ENCODE measurements at places on chromosomes 4 and X.
A peak's percentile ranks its signal among the peaks of the same experiment; 100 is the strongest.

GRCh38 chrX:111560801-111561200 is 49.4 kb downstream of the SERTM2 start:
- DNase-seq = no peak

DNA sequence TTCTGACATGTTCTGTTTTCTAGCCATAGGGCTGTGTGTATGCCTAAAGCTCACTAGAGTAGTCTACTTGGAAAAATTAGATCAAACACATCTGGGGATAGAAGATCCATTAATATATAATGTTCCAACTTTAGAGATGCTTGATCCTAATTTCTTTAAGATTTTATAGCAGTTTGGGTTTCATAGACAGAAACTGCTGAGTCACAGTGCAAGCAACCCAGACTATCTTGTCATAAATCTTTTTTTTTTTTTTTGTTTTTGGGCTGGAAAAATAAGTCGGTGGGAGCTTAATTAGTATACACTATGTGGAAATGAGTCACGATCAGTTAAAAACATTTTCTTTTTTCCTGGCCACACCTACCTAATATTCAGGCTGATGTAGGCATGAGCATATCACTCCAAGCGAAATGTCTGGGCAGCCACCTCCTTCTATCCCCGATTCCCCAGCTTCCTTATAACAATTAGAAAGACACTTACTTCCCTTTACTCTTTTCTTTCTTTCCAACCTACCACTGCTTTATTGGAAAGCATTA is 58.2 kb upstream of the CASK start:
- no peak for DNase-seq

- no peak for DNase-seq
These were observed 353.9 kb downstream of the GRID2 start for GRCh38 chr4:92657695-92658094.

- no peak for DNase-seq
These were observed 262.7 kb downstream of the ANKRD50 start for GRCh38 chr4:124449881-124450280.

DNA sequence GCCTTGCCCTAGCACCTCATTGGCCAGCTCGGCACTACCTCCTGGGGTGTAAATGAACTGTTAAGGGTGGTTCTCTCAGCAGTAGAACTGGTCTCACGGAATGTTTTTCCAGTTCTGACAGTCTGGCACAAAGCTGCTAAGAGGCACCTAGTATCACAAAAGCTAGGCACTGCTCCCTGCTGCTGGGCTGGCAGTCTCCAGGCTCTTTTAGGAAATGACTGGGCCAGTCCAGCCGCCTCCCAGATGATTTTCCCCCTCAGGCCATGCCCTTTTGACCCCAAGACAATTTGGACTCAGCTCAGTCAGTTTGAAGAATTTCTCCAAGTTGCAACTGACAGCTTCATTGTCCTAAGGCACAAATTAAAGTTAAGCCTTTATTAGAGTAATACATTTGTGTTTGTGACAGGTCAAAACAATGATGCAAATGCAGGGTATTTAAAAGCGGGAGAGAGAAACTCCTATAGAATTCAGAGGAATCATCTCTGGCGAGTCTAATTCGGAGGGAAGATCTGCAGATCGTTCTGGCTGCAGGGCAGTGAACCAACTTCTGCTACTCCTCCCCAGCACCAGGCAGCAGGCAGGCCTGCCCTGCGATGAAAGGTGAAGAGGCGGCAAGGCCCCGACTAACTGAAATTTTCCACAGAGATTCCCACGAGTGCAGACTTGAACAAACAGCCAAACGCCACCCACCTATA is 7.9 kb downstream of the FRMD7 start:
- no peak for DNase-seq

DNA sequence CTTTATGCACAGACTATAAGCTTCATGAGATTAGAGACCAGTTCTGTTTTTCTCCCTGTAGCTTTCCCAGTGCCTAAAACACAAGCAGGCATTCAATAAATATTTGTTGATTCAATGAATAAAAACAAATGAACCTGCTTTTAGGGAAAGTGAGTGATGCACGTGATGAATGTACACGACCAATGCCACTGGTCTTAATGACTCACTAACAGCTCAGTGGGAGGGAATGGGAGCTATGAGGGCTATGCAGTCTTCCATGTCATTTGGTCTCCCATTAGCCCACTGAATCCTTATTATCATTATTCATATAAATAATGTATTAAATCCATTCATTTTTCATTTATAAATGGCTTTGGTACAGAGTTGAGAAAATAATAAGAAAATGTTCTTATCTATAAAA is 247.4 kb downstream of the FBXO8 start:
- DNase-seq = no peak

GRCh38 chr4:54224996-54225597 is 4.0 kb upstream of the PDGFRA start:
- DNase-seq = no peak

- no peak for DNase-seq
These were observed 213.6 kb downstream of the HTR2C start for GRCh38 chrX:114797494-114797893.

GRCh38 chr4:153676486-153676885 is 7.6 kb upstream of the TLR2 start:
- no peak for DNase-seq

- DNase-seq = peak; percentile 3
These were observed 21.4 kb upstream of the FAM9B start for GRCh38 chrX:9055354-9055753.

GRCh38 chr4:63693321-63693720 is 715.9 kb downstream of the TECRL start:
- no peak for DNase-seq

DNA sequence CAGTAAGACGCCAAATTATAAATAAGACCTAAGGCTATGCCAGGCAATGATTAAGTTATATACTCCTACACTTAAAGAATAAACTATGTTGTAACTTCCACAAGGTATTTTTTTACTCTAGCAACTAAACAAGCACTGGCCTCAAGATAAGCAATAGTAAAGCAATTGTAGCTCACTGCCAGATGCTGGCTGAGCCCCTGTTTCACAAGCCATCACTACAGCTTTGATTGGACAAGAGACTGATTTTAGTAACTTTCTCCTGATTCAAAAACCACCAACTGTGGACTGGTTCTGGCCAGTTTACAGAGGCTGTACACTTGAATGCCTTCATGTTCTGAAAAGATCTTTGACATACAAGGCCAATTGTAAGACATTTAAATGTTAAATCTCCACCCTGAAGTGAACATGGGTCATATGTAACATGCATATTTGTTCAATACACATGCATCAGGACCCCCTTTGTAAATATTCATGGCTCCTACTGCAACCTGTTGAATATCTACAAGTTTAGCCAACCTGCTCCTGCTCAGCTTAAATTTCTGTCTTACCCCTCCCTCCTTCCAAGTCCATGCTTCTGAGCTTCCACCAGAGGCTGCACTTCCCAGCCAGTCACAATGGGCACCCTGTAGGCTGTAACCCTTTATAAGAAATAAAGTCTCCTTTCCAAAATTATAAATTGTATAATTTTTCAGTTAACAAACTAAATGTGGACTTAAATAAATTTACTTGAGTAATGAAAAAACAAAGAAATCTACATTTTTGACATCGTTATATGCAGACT is 423.6 kb downstream of the ANKRD50 start:
- no peak for DNase-seq

DNA sequence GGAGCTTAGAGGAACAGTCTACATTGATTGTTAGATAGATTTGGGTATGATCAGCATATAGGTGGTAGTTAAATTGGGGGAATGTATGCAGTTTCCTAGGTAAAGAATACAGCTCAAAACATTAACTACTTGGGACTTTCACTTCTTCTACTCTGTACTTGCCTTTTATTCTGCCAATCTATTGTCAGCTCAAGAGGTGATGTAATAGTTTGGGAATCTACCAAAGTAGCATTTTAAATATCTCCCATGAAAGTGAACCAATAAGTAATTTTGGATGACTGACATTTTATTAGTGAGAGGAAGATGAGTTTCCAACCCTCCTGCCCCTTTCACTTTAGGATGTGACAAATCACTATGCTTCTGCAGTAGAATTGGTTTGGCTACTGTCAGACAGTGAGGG is 43.4 kb downstream of the NUDT6 start:
- DNase-seq = no peak

- no peak for DNase-seq
These were observed 31.9 kb upstream of the ASMTL start for GRCh38 chrX:1484638-1485019.

DNA sequence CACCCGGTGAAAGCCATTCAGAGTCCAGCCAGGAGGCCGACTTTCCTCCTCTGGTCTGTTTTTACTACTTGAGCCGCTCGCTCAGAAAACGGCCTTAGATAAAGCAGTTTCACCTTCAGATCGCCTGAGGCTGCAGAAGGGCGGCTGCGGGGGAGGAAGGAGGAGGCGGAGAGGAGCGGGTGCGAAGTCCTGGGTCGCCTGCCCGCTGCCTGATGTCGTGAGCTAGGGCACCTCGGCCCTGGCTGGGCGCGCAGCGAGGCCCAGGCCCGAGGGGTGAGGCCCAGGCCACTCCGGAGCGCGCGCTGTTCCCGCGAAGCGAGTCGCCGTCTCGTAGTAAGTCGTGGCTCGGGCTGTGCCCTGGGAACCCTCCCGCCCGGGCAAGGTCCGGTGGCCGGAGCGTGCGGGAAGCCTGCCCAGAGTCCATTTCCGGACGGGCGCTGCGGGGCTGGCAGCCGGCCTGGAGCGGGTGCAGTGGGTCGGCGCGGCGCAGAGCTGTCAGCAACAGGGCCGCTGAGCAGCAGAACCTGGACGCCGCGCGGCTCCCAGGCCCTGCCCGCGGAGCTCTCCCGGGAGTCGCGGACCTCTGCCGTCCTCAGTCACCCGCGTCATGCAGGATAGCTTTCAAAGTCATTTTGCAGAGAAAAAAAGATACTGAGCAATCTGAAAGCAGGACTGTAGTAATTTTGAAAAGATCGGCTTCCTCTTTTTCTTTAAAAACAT is 18.6 kb downstream of the TRIM2 start:
- DNase-seq = no peak
